ENCODE measurements at places on chromosomes 5 and 9. TPM values are rescaled to one million over a fixed set of nuclear protein-coding genes. Genes with fewer than 3 reads are reported as not detected.

DNA sequence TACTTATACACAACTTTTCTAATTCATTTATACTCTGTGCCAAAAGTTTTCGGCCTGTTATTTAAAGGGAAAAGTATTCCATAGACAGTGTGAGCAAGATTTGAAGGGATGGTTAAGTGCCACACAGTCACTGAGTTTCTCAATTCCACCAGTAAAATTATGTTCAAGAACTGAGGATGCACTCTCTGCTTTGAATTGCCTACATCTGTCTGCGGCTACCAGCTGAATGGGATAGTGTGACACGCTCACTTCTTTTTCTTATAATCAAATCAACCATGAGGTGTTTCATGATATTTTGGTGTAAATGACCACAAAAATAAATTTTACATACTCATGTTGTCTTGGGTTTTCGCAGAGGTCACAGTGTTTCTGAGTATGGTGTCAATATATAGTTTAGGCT lies 218.4 kb upstream of the TMEM161B start:
- no peak for DNase-seq

DNA sequence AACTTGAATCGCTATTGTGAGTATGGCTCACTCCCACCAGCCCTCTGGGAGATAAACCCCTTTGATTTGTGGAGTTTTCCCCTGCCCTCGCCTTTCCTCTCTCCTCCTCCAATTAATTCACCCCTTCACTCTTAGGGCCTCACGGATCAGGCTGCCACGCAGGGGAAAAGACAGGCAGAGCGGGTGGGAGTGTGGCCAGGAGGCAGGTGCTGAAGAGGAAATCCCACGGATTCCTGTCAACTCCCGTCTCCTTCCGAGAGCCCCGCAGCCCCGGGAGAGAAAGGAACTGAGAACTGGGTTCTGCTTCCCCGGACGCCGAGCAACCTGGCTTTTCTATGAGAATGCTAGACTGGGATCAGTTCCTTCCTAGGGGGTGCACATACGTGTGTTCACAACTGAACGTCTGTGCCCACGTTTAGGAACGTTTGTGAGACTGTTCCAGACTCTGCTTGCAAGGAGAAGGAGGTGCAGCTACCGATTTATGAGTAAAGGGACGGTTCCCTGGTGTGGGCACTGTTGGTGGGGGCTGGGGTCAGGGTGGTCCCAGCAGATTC lies 314.5 kb upstream of the TLE4 start:
- DNase-seq: no peak

DNA sequence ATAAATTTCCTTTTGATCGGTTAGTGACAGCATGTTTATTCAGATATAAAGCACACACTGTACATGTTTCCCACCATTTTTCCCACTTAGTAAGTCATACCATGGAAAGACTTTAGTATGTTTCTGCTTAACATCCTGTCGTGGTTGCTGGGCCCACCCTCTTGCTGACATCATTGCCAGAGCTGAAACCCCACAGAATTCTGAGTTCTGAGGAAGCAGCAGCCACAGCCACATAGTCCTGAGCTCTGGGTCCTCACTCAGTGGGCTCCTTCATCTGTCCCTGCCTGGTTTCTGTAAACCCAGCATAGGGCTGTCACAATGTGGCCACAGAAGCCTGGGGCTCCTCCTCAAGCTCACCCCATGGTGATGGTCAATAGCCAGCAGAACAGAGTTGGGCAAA lies 441.5 kb downstream of the ENC1 start:
- peak; percentile 26 for DNase-seq

The IFNA21 gene
- not detected for total RNA-seq

DNA sequence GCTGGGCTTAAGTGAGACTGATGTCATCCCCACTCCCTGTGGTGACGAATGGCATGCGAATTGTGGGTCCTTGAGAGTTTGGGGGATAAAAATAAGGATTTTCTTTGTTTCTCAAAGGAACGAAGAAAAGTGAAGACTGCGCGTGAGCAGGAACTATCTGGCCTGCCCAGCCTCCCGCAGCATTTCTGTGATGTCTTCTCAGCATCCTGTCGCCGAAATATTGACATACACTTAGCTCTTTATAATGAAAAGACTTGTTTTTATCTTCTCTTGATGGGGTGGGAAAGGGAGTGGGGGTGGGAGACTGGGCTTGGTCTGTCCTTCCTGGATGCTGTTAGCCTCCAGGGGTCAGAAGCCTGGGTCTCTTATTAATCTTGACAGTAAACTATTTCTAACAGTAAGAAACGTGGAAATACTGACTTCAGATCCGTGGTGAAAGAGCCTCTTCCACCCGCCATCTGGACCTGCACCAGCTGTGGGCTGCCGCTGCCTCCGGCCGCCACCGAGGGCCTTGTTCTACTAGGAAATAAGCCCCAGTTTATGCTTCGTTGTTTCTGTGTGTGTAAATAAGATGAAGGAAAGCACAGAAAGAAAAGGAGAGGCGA lies 239.6 kb downstream of the FANCC start:
- DNase-seq: no peak

DNA sequence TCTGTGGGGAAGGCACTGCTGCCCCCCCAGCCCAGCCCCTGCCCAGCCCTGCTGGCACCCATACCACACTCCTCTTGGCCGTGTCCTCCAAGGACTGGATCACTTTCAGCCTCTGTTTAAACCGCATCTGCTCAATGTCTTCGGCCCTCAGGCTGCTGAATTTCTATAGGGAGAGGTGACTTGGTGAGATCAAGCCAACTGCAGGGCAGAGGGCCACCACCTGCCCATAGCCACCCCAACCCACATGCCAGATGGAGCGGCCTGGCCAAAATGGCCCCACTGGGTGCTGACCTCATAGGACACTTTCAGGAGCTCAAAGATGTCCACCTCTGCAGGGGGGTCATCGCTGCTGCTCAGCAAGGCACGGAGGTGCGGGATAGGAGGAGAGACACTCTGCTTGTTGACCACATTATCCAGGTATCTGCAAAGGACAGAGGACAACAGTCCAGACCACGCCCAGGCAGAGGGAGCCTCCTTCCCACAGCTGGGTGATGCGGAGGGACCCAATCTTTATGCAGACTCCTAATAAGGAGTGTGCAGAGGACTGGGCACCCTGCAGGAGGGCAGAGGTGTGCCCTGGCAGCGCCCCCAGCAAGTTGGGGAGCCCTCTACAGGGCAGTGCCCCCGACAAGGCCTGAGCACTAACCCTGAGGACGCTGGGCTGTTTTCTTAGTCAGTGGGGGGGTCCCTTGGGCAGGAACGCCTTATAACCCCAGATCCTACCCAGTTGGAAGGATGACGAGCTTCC lies 14.4 kb upstream of the MRNIP start:
- DNase-seq: no peak

GRCh38 chr9:31847963-31848362 lies 536.5 kb upstream of the ACO1 start:
- no peak for DNase-seq

DNA sequence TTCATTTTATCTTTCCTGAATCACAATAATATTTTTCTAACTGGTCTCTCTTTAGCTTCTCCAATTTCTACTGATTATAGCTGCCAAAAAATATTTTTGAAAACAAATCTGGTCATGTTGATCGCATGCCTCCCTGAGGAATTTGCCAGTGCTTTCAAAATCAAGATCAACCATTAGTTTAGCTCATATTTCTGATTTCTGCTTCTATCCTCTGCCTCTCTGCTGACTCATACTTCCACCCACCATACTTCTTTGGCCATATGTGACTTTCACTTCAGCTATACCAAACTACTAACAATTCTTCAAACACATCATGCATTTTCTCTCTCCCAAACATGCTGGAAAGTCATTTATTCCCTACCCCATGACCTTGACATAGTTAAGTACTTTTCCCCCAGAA lies 636.5 kb downstream of the TLE1 start:
- no peak for DNase-seq

GRCh38 chr9:81517954-81518353 lies 171.4 kb downstream of the TLE1 start:
- no peak for DNase-seq

GRCh38 chr9:123390337-123391135 lies 34.5 kb downstream of the CRB2 start:
- no peak for DNase-seq

The OMD gene
- total RNA-seq: not detected

- DNase-seq: no peak
Observed at GRCh38 chr9:91589101-91589553, 165.5 kb upstream of the NFIL3 start.

The LRRC19 gene
- not detected for total RNA-seq

DNA sequence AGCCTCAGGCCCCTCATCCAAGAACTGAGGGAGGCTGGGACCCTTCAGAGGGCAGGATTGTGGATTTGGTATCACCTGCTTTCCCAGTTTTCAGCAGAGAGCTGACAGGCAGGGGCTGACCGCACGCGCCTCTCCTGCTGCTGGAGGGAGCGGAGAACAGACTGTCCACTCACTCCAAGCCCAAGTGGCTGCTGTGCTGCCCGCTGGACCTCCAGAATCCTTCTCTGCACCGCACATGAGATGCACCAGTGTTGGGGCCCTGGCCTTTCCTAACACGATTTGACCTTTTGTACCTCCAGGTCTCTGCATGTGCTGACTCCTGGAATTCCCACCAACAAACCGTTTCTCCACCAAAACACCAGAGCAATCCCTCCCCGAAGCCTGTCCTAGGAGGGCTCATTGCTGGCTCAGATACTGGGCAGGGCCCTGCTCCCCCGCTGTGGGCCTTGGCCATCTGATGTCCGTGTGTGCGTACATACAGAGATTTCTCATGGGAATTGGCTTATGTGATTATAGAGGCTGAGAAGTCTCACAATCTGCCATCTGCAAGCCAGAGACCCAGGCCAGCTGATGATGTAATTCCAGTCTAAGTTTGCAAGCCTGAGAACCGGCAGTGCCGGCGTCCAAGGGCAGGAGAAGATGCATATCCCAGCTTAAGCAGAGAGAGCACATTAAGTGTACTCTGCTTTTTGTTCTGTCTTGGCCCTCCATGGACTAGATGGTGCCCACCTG lies 141.7 kb downstream of the GADD45G start:
- no peak for DNase-seq

The CAMSAP1 gene
- total RNA-seq: 20.3 TPM

The SPATA9 gene
- total RNA-seq: not detected

The RAI14 gene
- total RNA-seq: not detected

The SLIT3 gene
- not detected for total RNA-seq

- DNase-seq: no peak
Observed at GRCh38 chr9:117368684-117369230, 46.1 kb downstream of the ASTN2 start.

DNA sequence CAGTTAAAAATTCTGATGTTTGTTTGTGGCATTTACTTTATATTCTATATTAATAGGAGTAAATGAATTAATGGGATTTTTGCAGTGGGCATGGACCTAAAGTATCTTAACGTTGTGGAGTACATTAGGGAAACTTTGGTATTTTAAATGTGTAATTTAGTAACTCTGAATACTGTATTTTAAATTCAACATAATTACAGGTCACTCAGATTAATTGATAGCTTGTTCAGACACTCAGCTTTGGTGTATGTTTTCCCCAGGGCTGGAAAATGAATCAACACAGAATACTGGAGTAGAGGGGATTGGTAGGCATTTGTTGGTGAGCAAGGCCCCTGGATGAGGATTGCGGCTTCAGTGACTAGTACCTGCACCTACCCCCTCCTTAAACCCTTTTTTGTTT lies 117.5 kb downstream of the TRIO start:
- DNase-seq: no peak

DNA sequence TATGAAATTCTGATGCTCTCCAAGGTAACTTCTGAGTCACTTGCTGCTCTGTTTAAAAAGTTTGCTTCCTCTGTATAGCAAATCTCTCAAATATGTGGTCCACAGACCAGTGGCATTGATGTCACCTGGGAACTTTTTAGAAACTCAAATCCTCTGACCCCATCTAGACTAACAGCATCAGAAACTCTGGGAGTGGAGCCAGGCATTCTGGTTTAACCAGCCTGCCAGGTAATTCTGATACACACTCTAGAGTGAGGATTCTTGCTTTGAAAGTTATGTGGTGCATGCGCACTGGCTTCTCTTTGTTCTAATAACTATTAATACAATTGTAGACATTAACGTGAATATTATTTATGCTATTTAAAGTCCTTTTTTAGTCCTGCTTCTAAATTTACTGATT lies 298.1 kb downstream of the SLF1 start:
- DNase-seq: no peak

GRCh38 chr5:94508461-94509148 lies 109.8 kb downstream of the KIAA0825 start:
- DNase-seq: no peak

The ELOVL7 gene
- total RNA-seq: 0.34 TPM

DNA sequence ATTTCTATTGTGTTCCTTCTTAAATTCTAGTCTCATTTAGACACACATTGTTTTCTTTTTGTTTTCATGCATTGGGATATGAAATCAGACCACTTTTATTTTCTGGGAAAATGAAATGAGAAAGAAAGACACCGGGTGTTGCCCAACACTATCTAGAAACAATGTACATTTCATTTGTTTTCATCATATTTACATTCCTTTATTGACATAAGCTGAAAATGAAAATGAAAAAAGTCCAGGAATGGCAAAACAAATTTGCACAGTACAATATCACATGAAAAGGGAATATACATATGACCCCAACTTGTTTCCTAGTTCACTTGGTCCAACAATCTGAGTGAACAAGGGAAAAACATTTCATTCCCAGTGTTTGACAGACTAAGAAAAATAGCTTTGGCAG lies 20.7 kb downstream of the IFNE start:
- no peak for DNase-seq

GRCh38 chr5:1314564-1314982 lies 19.7 kb upstream of the TERT start:
- no peak for DNase-seq

- no peak for DNase-seq
Observed at GRCh38 chr5:91024206-91024605, 358.9 kb downstream of the ARRDC3 start.

- no peak for DNase-seq
Observed at GRCh38 chr5:161765611-161766010, 80.1 kb downstream of the GABRA6 start.

DNA sequence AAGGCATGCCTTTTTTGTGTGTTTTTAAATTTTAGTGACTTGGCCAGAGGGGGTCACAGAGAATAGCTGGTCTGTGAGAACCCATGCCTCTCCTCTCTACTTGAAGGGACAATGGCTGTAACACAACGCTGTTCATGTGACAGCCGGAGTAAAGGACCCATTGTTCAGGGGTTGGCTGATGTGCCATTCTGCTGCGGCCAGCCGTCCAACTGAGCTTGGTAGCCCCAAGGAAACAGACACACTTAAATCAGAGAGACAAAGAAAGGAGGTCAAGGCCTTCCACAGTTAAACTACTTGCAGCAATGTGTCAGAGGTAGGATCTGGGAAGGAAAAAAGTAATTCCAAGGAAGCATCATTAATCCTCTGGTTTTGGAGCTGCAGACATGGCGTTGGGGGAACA lies 8.1 kb downstream of the MEGF10 start:
- DNase-seq: no peak

The PCA3 gene
- not detected for total RNA-seq

DNA sequence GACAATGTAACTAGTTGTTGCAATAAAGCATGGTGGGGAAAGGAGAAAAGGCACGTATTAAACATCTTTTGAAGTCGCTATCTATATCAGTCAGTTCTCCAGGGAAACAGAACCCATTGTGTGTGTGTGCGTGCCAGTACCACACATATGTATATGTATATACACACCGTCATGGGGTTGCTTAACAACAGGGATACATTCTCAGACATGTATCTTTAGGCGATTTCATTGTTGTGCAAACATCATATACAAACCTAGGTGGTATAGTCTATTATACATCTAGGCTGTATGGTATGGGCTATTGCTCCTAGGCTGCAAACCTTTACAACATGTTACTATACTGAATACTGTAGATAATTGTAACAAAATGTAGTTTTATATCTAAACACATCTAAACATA lies 2.3 kb downstream of the CDKN2B-AS1 start:
- DNase-seq: no peak

GRCh38 chr5:139251281-139251687 lies 42.3 kb upstream of the MATR3 start:
- DNase-seq: peak; percentile 57

The ABO gene
- not detected for total RNA-seq
